Fibroblast of villous mesenchyme (primary cell): ENCODE measurements at places on chromosomes 5 and 9. TPM values are rescaled to one million over a fixed set of nuclear protein-coding genes. Genes with fewer than 3 reads are reported as not detected.

Gene NIM1K
- under 0.01 and 0.43 TPM in 2 replicates for total RNA-seq

Gene IL5
- not detected in 2 replicates for total RNA-seq

- DNase-seq, result no peak
Measured at GRCh38 chr5:6315580-6315979, 62.8 kb downstream of the MED10 start.

DNA sequence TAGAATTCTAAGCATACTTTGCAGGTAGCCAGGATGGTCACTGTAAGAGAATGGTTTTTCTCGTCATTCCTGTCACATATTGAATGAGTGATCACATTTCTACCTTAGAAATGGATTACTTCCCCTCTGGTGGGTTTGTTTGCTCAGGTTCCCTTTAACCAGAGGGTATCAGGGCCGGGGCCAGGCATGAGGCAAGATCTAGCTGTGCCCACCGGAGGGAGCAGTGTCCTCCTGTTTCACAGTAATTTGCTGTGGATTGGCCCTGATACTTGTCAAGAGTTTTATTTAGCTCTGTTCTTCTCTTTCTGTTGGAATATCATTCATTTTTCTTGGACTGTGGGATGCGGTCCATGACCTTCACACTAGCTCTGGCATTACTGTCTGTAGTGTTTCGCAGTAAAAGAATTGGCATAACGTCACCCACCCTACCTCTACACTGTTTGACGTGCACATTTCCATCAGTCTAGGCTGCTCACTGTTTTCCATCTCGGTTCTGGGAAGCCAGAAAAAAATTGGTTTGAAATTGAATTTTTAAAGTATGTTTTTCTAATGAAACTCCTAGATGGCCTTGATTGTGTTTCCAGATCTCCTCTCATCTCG lies 42.4 kb upstream of the ZBED3 start:
- peak; percentile 36 for DNase-seq

Gene ZNF622
- 44.0 and 47.4 TPM in 2 replicates for total RNA-seq

Gene PDLIM4
- 42.8 and 97.2 TPM in 2 replicates for total RNA-seq

DNA sequence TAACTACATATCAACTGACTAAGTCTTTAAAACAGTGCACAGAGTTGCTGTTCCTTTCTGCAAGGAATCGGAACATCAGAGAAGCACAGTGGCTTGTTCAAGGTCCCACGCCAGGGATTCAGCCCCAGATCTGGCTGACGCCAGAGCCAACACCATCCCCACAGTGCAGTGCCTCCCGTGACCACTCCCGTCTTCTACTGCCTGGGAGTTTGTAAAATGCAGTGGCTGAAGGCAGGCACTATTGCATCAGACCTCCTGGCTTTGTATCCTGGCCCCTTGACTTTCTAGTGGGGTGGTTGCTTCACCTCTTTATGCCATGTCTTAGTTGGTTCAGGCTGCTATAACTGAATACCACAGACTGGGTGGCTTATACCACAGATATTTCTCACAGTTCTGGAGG lies 131.0 kb downstream of the NSG2 start:
- DNase-seq, result peak; percentile 3

DNA sequence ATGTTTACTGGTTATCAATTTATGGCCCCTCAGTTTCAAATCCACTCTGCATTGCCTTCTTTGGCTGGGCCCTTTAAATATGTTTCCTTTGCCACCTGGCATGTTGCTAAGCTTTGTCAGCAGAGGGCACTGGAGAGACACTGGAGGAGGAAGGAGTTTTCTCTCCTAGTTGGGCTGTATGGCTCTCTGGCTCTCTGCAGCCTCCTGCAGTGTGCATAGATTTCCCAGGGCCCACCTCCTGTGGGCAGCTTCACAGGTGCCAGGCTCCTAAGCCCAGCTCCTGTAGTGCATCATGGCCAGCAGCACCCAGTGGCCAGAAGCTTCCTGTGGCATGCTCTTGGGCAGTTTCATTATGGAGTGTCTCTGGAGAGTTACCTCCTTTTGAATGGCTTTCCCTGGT lies 23.3 kb downstream of the CAVIN4 start:
- peak; percentile 60 for DNase-seq

Gene DCAF10
- 22.2 and 24.2 TPM in 2 replicates for total RNA-seq

GRCh38 chr5:98314292-98314691 lies 459.2 kb upstream of the RGMB start:
- DNase-seq, result peak; percentile 52

- DNase-seq, result no peak
Measured at GRCh38 chr5:133746834-133747233, 134.5 kb upstream of the FSTL4 start.

- no peak for DNase-seq
Measured at GRCh38 chr9:121756474-121757280, 105.2 kb downstream of the DAB2IP start.

Gene SCGB3A1
- total RNA-seq, result not detected in 2 replicates

GRCh38 chr9:99666571-99666970 lies 155.1 kb upstream of the NR4A3 start:
- DNase-seq, result no peak

GRCh38 chr5:135127439-135128240 lies 93.6 kb upstream of the PITX1 start:
- DNase-seq, result peak; percentile 94

DNA sequence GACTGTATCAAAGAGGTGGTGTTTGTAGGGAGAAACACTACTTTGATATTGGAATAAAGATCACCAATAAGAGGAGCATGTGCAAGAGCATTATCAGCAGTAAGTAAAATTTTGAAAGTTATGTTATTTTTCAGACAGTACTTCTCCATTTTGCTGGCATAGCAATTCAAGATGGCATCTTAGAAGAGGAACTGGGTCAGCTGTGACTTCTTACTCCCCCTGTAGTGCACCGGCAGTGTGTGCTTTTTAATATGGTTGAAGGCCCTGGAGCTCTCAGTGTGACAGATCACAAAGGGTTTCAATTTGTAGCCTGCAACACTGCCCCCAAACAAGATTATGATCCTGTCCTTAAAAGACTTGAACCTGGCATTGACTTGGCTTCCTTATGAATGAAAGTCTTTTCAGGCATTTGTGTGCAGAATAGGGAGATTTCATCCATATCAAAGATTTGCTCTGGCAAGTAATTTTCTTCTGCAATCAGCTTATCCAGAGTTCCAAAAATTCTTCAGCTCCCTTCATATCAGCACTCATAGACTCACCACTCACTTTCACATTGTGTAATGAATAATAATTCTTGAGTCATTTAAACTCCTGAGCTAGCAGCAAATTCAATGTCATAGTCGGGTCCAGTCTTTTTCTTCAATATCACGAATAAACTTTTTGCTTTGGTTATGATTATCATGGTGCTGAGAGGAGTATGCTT lies 105.7 kb upstream of the MAMDC2 start:
- DNase-seq, result no peak

Gene MSX2
- total RNA-seq, result 0.32 and 0.43 TPM in 2 replicates

Gene JADE2
- total RNA-seq, result 29.3 and 35.4 TPM in 2 replicates
